SJSA1 (cell line): ENCODE measurements at places on chromosomes 1 and 21.

DNA sequence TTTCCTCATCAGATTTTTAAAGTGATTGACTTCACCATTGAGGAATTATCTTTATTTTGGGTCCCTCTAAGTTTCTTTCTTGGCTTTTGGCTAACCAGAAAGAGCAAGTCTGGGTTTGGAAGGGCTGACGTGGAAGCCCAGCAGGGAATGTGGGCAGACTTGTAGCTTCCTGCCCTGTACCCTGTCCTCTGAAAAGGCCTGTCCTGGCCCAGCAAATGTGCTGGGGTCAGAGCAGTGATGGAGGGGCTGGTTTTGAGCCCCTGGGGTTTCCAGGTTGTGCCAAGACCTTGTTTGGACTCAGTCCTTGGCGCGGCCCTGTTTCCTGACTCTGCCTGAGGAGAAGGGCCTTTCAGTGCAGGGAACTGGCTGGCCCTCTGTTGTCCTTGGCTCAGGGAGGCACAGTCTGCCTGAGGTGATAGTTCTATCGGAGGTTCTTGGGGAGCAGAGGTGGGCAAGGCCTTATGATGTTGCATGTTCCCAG is 72.1 kb downstream of the UCK2 start:
- DNase-seq, result no peak

DNA sequence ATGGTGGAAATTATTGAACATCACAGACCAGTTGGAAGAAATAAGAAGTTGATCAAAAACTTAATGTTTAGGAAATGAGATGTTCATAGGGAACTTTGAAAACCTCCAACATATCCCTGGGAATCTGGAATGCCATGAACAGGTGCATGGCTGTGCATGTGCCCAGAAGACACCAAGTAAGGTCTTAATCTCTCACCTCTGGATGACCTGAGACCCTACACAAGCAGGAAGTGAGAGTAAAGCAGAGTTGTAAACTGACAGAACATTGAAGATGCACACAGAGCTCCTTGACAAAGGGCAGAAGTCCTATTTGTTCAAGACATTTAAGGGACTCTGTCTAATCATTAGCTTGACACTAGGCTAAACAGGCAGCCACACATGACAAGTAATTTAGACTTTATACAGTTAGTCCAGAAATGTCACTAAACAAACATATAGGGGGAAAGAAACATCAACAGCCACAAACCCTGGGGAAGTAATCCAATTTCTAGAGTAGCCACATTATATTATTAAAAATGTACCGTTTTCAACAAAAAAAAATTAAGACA is 34.5 kb downstream of the KLHDC7A start:
- DNase-seq, result no peak

DNA sequence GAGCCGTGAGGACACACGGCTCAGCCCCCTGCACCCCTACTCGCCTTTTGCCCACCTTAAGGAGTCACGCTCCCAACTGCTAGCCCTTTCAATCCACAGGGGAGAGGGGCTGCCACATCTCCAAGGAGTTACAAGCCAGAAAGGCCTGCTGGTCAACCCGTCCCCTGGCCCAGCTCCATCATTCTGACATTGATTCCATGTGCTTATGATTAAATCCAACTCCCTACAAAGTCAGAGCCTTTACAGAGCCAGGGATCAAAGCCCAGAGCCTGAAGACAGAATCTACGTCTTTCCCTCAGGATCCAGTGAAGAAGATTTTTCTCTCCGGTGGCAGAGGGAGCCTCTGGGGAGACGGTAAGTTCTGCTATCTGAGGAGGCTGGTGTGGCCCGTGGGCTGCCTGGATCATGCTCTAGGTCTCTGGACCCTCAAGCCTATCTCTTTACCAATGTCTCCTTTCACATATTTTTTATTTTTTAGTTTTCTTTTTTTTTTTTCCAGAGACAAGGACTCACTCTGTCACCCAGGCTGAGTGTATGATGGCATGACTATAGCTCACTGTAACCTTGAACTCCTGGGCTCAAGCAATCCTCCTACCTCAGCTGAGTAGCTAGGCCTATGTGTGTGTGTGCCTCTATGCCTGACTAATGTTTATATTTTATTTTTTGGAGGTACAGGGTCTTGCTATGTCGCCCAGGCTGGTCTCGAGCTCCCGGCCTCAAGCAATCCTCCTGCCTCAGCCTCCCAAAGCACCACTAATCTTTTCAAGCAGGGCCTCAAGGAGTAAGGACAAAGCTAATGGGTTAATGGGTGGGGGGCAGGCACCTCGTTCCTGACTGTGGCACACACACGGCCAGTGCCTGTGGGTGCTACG is 61.3 kb downstream of the SLC66A1 start:
- no peak for DNase-seq

- no peak for DNase-seq
Measured at GRCh38 chr1:208449951-208450350, 205.8 kb upstream of the PLXNA2 start.

- DNase-seq, result no peak
Measured at GRCh38 chr1:32761936-32762335, 55.2 kb downstream of the YARS1 start.
